ENCODE measurements at places on chromosomes 1 and 21.

DNA sequence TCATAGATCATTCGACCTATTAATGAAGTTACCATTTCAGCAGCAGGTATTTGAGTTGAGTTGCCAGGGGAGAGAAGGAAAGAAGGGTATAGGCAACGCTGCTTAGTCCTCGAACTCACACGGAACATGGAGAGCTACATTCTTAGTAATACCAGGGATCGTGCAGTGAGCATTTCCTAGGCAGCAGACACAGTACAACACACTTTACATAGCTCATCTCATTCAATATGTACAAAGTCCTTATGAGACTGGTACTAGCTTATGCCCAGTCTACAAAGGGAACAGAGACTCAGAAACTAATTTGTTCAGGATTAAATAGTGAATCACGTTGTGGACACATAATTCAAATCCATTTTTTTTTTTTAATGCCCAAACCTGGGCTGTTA, 25.6 kb downstream of the IRF2BP2 start:
- DNase-seq: no peak

DNA sequence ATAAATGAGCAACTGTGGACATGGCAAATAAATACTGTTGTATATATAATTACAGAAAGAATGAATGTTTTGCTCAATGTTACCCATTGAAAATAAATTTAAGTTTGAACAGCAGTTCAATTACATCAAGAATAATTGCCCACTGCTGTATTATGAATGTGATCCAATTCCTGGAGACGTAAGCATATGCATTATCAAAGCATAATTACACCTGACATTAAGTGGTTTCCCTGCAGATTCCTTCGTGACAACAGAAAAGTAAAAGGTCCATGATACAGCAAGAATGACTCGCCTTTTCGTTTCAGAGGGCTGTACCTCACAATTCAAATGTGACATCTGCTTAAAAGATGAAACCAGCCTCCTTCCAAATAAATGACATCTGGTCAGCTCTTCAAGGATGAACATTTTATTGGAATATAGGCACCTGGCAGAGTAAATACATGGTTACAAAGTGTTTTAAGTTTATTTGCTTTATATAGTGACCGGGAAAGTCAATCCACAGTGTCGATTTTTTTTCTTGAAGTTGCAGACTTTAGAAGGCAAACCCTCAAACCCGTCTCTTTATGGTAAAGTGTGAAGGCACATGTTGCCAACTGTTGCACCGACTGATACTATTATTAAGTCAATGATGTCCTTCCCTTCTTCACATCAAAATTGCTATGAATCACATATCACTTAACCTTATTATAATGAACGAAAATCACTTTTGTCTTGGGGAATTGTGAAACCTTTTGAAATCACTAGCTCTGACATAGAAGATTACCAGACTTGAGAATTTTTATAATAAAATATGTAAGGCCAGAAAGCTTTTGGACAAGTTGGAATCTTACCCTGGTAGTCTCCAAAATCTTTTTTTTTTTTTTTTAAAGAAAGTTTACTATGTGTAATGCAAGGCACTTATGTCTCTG, 36.2 kb upstream of the EDEM3 start:
- no peak for DNase-seq

GRCh38 chr21:33980276-33980916, 64.8 kb upstream of the ATP5PO start:
- no peak for DNase-seq

- no peak for DNase-seq
These were observed 405.5 kb downstream of the MATN1 start for GRCh38 chr1:30317921-30318320.

- no peak for DNase-seq
These were observed 19.8 kb upstream of the VCAM1 start for GRCh38 chr1:100699744-100700143.

DNA sequence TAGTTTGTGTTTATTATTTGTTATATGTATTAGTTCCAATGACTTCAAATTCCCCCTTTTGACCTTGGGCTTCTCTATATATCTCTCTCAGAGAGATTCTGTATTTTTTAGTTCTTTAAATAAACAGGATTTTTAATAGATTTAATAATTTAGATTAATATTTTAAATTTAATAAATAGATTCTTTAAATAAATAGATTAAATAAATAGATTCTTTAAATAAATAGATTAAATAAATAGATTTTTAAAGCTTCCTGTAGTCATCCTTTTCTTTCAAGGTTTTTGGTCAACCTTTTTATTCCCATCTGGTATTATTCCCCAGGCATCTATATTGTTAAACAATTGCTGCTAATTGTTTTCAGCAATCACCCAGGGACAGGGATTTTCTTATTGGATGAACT, 721.9 kb upstream of the ADAMTS5 start:
- DNase-seq: no peak

DNA sequence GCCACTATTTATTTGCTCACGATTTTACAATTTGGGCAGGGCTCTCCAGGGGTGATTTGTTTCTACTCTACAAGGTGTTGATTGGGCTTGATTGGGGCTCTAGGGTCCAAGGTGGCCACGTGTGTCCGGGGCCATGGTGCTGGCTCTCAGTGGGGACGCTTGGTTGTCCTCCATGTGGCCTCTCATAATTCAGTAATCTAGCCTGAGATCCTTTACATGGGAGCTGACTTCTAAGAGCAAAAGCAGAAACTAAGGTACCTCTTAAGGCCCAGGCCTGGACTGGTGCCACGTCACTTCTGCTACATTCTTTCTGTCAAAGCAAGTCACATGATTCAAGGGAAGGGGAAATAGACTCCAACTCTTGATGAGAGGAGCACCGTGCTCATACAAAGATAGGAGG, 8.1 kb upstream of the PSRC1 start:
- DNase-seq: no peak

DNA sequence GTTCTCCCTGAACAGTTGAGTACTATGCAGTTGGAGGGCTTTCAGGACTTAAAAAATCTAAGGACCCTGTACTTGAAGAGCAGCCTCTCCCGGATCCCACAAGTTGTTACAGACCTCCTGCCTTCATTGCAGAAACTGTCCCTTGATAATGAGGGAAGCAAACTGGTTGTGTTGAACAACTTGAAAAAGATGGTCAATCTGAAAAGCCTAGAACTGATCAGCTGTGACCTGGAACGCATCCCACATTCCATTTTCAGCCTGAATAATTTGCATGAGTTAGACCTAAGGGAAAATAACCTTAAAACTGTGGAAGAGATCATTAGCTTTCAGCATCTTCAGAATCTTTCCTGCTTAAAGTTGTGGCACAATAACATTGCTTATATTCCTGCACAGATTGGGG, 48.7 kb upstream of the LRRC8C start:
- no peak for DNase-seq

DNA sequence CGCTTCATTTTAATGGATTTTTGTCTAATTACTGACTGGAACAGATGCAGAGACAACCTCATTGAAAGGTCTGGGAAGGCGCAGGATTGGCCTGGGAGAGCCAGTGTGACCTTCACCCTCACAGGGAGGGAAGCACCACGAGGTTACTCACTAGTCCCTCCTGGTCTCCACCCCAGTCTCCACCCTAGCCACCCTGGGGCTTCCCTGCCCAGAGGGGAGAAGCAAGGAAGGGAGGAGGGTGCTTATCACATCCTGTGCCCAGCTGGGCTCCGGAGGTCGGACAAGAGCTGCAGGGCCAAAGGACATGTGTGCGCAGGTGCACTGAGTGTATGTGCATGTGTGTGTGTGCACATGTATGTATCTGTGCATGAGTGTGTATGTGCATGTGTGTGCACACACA, 220.1 kb upstream of the VAMP3 start:
- no peak for DNase-seq

DNA sequence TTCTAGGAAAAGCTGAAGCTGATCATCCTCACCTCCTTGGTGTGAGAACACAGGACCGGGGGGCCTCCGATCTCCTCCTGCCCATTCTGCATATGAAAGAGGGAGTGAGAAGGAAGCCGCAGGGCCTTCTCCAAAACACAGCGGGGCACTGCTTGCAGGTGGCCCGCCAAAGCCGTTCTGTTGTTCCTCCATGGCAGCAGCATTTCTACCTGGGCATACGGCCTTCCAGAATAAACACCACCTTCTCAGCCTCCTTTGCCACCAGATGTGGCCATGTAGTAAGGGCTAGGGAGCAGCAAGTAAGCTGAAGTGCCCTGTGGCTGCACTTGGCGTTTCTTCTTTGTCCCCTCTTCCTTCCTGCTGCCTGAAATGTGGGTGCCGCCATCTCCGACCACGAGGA, 214.9 kb downstream of the TOMM20 start:
- no peak for DNase-seq

- no peak for DNase-seq
These were observed 522.4 kb upstream of the ZRANB2 start for GRCh38 chr1:71603044-71603776.

DNA sequence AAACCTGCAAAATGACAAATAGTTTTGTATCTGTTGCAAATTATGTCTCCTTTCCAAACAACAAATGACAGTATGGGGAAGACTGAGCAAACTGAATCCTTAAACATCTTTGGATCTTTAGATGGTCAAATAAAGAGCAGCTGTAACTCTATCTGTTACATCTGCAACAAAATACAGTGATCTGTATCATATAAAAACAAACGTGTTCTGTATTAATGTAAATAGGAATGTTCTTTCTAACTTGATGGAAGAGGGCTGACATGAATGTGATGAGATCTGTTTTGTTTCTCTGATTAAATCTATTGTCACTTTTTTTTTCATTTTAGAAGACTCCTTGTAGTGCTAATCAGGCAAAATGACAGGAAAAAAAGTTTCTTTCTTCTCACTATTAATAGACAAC, 159.5 kb downstream of the GPATCH2 start:
- DNase-seq: no peak

- DNase-seq: no peak
These were observed 76.5 kb upstream of the DESI2 start for GRCh38 chr1:244576259-244576892.

- no peak for DNase-seq
These were observed 44.7 kb upstream of the GOLT1A start for GRCh38 chr1:204258213-204259115.

DNA sequence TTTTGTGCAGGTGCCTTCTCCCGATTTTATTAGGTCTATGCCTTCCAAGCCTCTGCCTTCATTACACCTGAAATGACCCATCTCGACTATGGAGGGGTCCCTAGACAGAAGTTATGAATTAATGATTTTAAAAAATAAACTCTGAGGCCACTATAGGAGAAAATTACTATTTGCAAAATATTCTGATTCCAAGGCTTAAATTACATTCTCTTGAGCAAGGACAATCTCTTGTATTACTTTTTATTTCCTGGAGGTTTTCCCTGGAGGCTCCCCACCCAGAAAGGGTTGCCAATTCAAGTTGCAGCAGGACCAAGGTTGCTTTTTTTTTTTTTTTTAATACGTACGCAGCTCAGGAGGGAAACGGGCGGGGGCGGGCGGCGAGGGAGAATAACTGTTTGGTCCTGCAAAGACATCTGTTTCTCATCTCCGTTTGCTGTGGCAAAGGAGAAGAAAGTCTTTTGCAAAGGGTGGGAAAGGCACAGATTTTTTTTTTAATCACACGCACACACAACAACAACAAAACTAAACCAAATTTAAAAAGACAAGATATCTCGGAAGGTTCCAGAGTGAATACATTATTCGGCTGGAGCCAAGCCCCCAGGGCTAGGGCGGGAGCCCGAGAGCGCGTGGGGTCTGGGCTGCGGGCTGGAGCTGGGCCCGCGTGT, 618 bp upstream of the SERTAD4 start:
- DNase-seq: no peak

- DNase-seq: no peak
These were observed 38.9 kb downstream of the PATJ start for GRCh38 chr1:61781151-61781550.

GRCh38 chr1:209692745-209693504, 11.7 kb upstream of the HSD11B1 start:
- DNase-seq: peak; percentile 42

DNA sequence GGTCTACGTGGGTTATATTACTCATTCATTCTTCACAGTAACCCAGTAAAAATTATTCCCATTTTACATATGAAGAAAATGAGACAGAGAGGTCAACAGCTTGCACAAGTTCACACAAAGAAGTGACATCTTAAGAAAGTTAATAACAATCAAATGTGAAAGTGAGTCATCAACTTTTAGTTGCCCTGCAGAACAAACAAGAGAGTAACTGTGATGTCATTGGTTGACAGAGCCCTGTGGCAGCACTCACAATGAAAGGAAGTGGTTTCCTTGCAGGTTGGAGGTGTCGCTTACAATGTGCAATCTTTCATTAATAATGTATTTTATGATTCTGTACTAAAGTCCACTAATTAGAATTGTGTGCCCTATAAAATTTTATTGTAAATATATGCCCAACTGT, 369.6 kb downstream of the RYR2 start:
- DNase-seq: no peak

GRCh38 chr1:56543783-56544612, 35.4 kb downstream of the PLPP3 start:
- no peak for DNase-seq

DNA sequence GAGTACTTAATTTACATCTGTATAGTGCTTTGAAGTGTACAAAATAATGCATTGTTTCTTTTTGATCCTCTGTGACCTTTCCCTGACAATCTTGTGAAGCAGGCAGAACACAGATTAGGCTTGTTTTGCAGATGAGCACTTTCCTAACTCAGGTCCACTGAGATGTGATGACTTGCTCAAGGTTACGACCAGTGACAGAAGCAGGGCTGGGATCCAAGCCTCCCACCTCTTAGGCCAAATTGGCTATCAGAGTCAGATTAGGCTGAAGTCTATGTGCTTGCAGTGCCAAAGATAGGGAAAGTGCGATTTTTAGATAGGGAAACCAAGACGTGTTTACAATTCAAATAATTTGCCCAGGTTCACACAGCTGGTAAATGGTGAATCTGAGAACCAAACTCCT, 147.3 kb downstream of the OMA1 start:
- no peak for DNase-seq

GRCh38 chr21:33781121-33781520, 134.5 kb downstream of the ATP5PO start:
- no peak for DNase-seq

DNA sequence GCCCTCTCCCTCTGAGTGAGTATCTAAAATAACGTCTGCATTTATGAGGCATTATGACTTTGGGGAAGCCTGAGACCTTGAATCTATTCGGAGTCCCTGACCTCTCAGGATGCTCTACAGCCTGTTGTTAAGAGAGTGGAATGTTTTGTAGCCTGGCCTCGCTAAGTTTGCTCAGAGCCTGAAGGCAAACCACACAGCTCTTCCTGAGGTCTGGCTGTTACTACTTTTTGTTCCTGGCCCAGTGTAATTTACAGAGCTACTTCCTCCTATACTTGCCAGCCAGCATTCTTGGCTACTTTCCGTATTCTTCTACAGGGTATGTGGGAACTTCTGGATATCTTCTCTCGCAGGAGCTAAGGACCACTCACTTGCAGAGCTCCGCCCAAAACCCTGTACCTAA, 3.6 kb upstream of the ZMYM4 start:
- no peak for DNase-seq

DNA sequence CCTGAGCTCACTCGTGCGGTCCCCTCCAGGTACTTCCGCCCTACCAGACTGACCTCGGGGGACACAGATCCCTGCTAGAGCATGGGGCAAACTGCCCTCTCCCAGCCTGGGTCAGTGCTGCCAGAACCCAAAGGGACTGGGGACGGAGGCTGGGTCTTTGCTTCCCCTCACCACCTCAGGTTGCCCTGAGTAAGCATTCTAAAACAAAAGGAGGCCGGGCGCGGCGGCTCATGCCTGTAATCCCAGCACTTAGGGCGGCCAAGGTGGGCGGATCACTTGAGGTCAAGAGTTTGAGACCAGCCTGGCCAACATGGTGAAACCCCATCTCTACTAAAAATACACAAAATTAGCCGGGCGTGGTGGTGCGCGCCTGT, 108.4 kb downstream of the SPSB1 start:
- DNase-seq: no peak

GRCh38 chr1:221992427-221992826, 250.5 kb upstream of the DUSP10 start:
- DNase-seq: no peak
